Stimulated activated naive CD8-positive, alpha-beta T cell treated with anti-CD3 and anti-CD28 coated beads, Interleukin-15, Interleukin-2, amounts not matched to agents 100 U/mL and 50 U/mL, for 24 hours (primary cell): ENCODE measurements at places on chromosomes 3 and 15.

DNA sequence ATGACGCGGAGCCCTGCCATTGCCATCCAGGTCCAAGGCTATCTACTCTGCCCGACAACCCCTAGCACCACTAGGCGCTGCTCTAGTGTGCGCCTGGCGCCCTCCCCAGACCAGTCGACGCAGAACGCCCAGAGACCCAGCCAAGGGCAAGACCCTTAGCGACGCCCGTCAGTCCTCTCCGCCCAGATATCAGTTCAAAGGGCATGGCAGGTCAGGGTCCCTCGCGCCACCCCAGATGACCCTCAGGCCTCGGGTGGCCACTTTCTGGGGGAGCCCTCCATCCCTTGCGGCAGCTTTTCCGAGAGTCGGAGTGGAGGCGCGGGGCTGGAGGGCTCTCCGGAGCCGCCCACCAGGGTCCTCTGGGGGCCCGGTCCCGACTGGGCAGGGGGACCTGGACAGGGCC is 371 bp upstream of the CLSTN2 start:
- peak; percentile 5 for DNase-seq

DNA sequence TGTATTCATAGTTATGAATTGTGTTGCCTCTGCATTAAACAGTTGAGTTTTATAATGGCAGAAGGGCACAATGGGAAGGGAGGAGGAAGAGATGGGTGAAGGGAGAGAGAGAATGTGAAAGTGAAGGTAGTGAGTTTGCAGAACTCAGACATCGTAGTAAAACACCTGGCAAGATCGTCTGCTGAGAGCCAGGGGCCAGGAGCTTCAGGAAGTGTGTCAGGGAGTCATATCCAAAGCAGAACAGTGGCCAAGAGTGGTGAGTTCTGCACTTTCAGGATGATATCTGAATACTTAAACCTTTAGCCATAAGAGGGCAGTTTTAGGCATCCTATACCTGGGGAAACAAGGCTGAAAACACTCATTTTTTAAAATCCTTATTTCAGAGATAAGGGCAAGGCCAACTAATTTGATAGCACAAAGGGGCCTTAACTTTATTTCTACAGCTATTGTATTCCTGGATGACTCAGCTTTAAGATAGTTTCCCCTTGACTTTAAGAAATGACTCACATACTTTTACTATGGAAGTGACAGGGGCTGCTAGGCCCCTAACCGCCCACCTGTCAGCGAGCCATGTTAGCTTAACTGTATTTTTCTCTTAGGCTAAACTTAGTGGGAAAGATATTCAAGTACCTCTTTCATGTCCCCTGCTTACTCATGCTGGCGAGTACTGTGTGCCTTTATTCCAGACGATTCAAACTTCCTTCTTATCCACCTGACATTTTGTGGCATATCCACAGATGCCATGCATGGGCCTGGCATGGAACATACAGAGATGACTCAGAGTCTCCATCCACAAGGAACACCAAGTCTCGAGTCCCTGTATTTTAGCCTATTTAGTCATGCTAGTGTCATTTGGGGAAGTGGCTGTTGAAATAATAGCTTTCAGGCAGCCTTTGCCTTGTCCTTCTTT is 53.9 kb downstream of the RLBP1 start:
- DNase-seq, result peak; percentile 69

- DNase-seq, result no peak
These were observed 55.3 kb downstream of the MEIS2 start for GRCh38 chr15:37044915-37045648.

DNA sequence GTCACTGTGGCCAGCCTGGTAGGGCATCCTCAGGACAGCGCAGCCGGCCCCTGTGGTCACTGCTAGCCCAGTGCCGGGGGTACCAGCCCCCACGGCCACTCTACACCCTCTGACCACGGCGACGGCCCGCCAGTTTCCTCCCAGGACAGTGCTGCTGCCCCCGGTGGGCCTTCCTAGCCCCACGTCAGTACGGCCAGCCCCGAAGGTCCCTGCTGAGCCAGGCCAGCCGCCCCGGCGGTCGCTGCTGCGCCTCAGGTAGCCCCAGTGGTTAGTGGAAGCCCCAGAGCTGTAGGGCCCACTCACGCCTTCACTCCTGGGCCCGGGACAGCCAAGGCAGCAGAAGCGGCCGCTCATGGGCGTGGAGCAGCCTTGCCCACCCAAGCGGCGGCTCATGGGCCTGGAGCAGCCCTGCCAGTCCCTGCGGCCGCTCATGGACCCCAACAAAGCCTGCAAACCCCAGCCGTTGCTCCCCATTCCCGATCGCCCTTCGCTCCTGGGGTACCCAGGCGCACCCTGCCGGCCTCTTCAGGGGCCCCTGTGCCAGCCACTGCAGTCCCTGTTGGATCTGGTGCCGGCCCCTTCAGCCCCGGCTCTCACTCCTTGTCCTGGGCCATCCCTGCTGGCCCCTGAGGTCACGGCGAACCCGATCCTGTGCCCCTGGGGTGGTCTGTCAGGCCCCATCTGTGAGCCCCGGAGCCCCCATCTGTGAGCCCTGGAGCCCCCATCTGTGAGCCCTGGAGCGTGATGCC is 9.5 kb upstream of the ROPN1B start:
- DNase-seq, result no peak

GRCh38 chr3:157175691-157176507 is 16.0 kb upstream of the CCNL1 start:
- peak; percentile 38 for DNase-seq

- DNase-seq, result no peak
These were observed 1438.2 kb downstream of the ZPLD1 start for GRCh38 chr3:103873021-103873420.

- DNase-seq, result no peak
These were observed 465.9 kb upstream of the TGFBR2 start for GRCh38 chr3:30140356-30141075.

- no peak for DNase-seq
These were observed 1.2 kb downstream of the ACOX2 start for GRCh38 chr3:58535531-58536500.

DNA sequence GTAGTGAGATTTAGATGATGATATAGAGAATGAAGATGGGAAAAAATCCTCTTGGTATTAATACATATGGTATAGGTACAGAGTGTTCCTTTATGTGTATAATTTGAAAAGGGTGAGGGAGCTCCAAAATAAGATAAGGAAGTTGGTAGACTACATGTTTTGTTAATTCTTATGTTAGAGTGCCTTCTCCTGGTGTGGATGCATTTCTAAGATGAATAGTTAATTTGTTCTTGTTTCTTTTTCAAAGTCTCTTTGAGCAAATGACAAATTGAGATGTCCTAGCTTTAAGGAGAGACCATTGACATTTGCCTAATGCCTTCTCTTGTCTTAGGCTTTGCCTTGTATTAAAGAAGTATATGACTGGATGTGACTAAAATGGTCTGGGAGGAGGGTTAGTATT is 34.1 kb downstream of the AKAP13 start:
- DNase-seq, result no peak

DNA sequence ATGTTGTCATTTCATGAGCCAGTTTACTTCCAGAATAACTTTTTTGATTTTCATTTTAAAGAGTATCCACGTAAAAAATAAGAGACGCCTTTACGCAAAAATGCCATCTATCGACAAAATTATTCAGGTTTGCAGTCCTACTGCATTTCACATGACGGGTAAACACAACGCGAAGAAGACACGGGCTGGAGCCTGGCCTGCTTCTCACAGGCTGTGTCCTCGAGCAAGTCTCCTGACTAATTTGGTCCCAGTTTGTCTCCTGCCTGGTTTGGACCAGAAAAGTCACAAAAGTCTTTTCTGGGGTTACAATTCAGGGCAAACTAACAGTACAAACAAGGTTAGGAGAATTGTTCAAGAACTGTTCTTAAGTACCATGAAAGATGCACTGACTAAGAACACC is 51.7 kb downstream of the CHSY1 start:
- no peak for DNase-seq

- DNase-seq, result no peak
These were observed 687.4 kb downstream of the EDEM1 start for GRCh38 chr3:5874931-5875341.

DNA sequence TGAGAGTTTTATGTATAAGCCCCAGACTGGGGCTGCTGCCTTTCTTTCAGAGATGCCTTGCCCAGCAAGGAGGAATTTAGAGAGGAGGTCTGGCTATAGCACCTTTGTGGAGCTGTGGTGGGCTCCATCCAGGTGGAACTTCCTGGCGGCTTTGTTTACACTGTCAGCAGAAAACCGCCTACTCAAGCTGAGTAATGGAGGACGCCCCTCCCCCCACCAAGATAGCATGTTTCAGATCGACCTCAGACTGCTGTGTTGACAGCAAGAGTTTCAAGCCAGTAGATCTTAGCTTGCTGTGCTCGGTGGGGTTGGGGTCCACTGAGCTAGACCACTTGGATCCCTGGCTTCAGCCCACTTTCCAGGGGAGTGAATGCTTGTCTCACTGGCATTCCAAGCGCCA is 155.6 kb downstream of the STXBP5L start:
- DNase-seq, result no peak

GRCh38 chr3:190644035-190644434 is 130.2 kb downstream of the IL1RAP start:
- DNase-seq, result no peak

DNA sequence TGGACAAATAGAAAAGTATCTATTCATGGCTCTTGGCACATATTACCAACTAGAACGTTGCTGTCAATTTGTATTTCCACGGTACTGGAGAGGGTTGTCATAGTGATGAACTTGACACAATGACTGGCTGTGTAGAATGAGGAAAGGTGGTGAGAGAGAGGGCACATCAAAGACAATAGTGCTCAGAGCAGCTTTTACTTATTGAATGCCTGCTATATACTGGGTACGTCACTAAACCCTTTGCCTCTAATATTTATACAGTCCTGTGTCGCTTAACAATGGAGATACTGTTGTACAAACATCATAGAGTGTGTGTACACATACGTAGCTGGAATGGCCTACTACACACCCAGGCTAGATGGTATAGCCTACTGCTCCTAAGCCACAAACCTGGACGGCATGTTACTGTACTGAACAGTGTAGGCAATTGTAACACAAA is 8.3 kb downstream of the TMPRSS7 start:
- no peak for DNase-seq

GRCh38 chr3:119395923-119396358 is 67.5 kb downstream of the TMEM39A start:
- no peak for DNase-seq

- DNase-seq, result no peak
These were observed 838.5 kb downstream of the TUSC7 start for GRCh38 chr3:117547956-117548550.

GRCh38 chr3:141366285-141367037 is 1.8 kb upstream of the ZBTB38 start:
- DNase-seq, result no peak

DNA sequence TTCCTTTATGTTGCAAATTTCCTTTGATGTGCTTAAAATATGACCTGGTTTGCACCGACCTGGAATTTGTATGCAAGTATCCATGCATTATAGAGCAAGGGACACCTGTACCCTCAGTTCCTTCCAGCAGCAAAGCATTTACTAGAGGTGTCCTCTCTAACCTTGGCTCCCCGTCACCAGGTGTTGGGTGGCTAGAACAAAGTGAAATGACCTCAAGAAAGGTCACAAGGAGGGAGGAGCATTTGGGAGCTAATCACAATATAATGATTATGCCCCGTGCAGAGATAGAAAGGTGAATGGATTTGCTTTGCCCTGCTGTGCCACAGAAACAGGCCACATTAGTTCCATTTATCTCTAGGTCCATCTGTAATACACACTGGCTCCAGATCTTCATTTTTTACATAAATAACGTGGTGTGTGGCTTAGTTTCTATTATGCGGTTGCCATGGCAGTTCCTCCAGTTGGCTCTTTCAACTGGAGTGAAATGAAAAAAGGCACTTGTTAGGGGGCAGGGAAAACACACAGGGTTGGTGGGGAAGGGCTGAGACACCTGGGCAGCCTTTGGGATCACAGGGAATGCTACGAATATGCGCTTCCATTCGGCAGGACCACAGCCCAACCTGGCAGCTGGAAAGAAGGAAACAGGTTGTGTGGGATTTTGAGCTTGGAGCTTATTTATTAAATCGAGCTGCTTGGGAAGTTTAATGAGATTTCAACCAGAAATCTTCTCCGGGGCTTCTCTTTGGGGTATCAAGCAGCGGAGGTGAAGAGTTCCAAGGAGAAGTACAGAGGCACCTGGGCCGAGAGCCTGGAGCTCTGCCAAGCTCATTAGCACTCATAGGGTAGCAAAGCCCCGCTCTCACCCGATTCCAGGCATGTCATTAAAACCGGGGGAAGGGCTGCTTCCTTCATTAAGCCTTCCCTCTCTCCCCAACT is 233.5 kb upstream of the ST8SIA2 start:
- no peak for DNase-seq

GRCh38 chr15:60010858-60011257 is 6.7 kb downstream of the FOXB1 start:
- DNase-seq, result no peak

- no peak for DNase-seq
These were observed 124.4 kb upstream of the LIPC start for GRCh38 chr15:58307313-58307961.

DNA sequence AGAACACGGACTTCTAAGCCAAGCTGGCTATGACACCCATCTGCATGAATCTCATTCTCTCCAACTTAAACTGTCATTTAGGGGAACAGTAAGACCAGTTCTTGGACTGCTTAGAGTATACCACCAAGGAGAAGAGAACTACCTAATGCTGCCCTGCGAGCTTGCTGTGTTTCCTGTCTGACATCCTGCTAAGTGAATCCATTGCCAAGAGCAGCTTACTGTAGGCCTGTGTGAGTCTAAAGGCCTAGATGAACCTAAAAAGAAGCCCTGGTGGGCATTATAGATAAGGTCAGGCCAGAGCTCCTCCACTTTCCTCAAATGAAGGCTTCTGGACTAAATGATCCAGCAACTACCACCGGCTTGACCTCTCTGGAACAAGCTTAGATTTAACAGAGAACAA is 15.0 kb downstream of the LZTFL1 start:
- DNase-seq, result no peak

- peak; percentile 98 for DNase-seq
These were observed at the start of gene TIMMDC1 for GRCh38 chr3:119498186-119499011. Gene TIMMDC1, plus strand, starts transcription at chr3:119498547. Its CDS starts 187 bp downstream, at chr3:119498734.

GRCh38 chr15:63200464-63201249 is 11.3 kb downstream of the RAB8B start:
- no peak for DNase-seq

GRCh38 chr3:187210545-187211327 is 13.4 kb downstream of the RTP1 start:
- DNase-seq, result no peak

DNA sequence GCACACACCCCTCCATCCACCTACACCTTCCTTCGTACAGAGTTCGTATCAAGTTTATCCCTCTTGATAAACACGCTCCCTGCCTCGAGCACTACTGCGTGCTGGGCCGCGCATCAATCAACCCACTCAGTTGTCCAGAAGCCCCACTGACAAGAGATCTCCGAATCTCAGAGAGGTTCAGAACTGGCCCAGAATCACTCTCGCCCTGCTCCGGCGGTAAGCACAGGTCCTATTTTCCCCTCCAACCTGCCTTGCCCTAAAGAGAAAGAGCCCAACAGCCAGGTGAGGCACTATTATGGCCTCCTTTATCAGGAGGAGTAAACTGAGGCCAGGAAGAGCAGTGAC is 494 bp upstream of the NISCH start:
- DNase-seq, result no peak

GRCh38 chr3:12973827-12974226 is 99.4 kb downstream of the IQSEC1 start:
- no peak for DNase-seq

- DNase-seq, result no peak
These were observed 7.3 kb upstream of the CD96 start for GRCh38 chr3:111534701-111535100.
